ENCODE measurements at places on chromosomes 2 and 18. TPM values are rescaled to one million over a fixed set of nuclear protein-coding genes. Genes with fewer than 3 reads are reported as not detected.

DNA sequence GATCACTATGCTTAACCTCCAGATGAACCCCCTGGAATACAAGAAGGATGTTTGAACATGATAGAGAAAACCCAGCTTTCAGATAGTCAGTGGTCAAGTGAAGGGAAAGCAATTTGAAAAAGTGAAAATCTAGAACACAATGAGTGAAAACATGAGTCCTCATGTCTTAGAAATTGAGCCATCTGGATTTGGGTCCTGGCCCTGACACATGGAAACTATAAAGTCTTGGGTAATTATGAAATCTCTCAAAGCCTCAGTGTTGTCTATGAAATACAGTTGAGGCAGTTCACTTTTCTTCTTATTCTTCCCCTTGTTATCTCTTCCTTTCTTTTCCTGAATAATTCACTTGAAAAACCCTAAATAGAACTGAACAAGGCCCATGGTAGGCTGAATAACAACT, 120.6 kb downstream of the EN1 start:
- no peak for DNase-seq

DNA sequence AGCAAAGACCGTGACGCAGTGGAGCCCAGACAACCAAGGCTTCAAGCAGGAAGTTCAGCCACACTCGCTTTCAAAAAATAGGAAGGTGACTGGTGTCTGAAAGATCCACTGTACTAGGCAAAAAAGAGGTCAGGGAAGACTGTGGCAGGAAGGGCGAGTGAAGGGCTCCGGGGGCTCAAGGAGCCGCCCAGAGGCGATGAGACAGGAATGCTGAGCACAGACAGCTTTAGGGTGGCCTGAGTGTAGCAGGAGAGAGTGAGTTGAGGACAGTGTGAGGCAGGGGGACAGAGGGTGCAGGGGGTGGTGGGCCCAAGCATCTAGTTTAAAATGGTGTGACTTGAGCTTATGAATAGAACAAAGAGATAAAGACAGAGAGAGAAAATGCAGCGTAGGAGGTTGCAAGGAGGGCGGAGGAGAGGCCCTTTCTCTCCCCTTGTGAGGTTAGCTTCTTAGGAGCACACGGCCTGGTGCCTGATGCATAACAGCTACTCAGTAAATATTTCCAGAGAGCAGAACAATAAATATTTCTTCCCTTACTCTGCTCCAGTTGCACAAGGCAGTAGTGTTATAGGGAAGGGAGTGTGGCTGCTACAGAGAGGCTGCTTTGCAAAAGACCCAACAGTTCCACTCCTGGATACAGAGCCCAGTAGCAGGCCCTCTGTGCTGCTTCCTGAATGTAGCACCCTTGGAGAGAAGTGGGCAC, 789.7 kb upstream of the RAB6C start:
- DNase-seq, result no peak

GRCh38 chr2:238202326-238203093, 985 bp downstream of the ILKAP start:
- no peak for DNase-seq

DNA sequence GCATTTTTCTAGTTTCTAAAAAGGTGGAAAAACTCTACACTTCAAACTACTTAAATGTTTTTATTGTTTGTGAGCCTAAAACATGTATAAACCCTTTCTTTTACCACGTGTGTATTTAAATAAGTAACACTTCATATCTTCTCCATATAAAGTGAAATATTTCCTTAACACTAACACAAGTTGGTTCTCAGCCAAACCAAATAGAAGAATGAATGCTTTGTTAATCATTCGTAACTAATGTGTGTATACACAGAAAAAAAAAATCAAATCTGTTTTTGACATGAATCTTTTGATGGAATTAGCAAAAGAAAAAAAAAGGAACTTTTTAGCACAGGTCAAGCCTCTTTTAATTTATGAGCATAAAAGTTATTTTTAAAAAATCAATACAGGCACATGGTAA, 89.3 kb downstream of the EHBP1 start:
- no peak for DNase-seq

- no peak for DNase-seq
Measured at GRCh38 chr2:148948868-148949267, 73.8 kb downstream of the KIF5C start.

- no peak for DNase-seq
Measured at GRCh38 chr2:69567157-69567908, 76.2 kb downstream of the AAK1 start.

AGXT gene
- 1.6 TPM for total RNA-seq

FHOD3 gene
- 24.9 TPM for total RNA-seq

Measured in mucosa of gallbladder (tissue), 1 donor.